ENCODE measurements at places on chromosomes 7 and 10.

DNA sequence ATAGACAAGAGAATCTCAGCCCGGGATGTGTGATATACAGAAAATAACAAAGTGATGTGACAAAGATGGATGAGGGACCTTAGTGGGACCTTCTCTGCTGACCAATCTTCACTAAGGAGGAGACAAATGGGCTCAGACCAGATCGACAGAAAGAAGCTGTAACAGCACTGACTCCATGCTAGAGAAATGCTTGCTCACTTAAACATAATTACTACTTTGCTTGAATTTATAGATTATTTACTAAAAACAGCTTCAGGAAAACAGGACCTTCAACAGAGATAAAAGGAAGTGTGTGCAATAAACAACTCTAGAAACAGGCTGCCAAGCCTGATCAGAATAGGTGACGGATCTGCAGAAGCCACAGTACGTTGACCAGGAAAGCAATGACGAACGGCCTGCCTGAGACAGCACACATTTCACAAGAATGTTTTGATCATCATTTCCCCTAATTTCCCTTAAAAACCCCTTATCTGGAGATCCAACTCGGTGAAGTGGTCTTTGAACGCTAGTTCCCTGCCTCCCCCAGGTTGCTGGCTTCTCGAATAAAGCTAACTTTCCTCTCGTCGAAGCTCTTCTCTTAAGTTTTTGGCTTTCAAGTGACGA, 98.4 kb upstream of the STEAP1B start:
- no peak for DNase-seq

GRCh38 chr10:6394084-6394483, 186.0 kb downstream of the PRKCQ start:
- no peak for DNase-seq

DNA sequence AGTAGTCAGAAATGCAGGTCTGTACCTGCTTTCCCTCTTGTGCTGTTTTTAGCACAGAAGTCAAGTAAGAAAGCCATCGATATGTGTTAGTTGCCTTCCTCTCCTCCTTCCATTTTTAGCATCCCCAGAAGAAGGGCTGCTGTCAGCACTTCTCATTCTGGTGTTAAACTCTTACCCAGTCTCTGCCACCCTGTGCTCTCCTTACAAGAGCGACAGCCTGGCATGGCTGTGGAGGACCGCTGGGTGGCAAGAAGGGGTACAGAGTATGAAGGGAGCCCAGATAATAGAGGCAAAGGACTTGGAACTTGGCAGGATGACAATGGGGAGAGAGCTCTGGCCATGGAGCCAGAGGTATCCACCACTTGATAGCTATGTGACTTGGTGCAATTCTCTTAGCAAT, 103.5 kb downstream of the RPS24 start:
- DNase-seq: no peak

DNA sequence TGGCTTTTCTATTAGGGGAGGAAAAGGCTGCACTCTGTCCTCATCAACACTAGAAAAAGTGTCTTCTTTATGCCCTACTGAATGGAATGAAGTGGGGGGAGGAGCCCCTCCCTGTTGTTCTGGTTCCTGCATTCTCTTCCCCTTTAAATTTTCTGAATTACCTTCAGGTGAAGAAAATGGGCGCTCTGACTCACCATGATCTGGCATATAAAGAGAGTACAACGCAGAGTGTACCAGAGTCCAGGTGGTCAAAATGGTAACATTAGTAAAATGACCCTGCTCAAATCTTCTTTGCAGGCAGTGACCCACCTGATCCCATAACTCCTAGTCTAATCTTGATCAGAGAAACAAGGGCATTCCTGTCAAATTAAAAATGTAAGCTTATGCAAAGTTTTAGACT, 80.7 kb downstream of the THSD7A start:
- no peak for DNase-seq

DNA sequence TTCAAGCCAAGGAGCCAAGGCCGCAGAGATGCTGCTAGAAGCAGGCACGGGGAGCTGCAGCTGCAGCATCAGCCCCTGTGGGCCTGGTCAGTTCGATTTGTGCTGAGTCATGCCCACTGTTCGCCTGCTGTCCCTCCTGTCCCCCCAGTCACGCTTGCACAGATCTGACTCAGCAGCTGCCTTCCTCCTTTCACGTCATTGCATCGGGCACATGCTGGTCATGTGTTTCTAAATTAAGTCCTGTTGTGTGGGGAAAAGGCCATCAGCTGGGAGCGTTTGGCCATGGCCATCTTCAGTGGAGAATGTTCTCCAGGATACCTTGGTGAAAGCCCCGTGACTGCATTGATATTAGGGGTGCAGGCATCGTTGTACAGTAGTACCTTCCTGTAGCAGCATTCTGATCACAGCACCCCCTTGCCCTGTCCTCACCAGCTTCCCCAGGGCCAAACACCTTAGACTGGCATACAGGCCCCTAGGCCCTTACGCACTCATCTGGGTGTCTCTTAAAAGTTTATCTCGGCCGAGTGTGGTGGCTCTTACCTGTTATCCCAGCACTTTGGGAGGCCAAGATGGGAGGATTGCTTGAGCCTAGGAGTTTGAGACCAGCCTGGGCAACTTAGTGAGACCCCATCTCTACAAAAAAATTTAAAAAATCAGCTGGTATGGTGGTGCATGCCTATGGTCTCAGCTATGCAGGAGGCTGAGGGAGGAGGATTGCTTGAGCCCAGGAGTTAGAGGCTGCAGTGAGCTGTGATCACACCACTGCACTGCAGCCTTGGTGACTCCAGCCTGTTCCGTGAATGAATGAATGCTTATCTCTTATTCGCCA, 23.2 kb downstream of the POR start:
- no peak for DNase-seq

DNA sequence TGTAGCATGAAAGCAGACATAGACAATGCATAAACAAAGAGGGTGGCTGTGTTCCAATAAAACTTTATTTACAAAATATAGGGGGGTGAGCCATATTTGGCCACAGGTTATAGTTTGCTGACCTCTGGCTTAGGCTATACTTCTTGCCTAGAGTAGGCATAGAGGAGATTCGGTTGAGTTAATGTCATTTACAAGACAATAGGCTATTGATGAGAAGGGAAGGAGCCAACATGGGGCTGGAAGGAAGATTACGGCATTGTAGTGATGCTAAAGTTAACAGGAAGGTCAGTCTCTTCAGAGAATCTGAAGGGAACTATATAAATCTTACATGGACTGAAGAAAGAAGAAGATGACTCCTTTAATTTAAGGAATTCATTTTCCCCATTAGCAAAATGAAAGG, 463.5 kb downstream of the HTR7 start:
- DNase-seq: no peak

Data from activated naive CD4-positive, alpha-beta T cell treated with anti-CD3 and anti-CD28 coated beads, Interleukin-2, amount 50 U/mL, for 16 hours (primary cell).